Left forelimb (tissue), 1 donor: ENCODE measurements at places on chromosomes 12 and 14.
A peak's percentile ranks its signal among the peaks of the same experiment; 100 is the strongest.

DNA sequence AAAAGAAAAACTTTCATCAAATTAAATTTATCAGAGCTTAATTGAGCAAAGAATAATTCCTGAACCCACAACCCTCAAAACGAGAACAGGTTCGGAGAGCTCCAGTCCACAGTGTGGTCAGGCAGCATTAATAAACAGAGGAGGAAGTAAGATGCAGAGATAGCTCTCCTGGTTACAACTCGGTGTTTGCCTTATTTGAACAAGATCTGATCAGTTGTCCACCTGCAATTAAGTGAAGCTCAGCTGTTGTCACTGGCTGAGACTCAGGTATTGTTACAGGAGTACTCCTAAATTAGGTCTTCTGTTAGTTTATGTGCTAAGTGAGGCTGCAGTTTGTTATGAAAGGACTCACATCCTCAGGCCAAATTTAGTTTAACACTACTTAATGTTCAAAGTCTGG lies 451.4 kb upstream of the PDE3A start:
- no peak for DNase-seq

DNA sequence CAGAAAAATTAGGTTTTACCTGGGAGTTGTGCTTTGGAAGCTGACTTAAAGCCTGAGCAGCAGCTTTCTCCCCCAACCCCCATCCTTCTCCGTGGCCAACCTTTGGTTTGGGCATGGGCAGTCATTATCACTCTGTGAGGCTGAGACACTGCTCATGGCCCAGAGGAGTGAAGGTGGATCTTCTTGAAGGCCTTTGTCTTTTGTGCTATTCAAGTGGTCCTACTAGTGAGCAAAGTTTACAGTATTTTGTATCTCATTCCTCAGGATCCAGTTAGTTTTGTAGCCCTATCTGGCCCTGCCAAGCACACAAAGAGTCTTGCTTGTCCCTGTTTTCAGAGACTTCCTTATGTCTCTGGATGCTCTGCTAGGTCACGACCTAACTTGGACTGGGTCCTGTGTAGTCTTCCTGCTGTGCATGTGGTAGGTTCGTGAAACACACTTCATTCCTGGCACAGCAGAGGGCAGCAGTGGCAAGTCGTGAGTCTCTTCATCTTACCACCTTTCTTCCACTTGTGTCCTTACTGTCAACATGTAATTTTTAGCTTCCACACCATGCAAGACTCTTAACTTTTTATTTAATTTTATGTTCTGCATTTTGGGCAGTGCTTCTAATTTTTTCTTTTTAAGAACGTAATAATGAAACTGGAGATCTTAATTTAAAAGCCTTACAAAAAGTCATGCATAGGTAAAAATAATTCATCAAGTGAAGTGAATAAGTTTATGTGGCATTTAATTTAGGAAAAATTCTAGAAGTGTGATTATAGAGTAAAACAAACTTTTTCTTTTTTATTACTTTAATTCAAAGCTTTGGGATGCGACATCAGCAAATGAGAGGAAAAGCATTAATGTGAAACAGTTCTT lies 53.7 kb downstream of the APAF1 start:
- no peak for DNase-seq

- DNase-seq = no peak
These were observed 15.2 kb downstream of the FGFR1OP2 start for GRCh38 chr12:26953447-26953846.

DNA sequence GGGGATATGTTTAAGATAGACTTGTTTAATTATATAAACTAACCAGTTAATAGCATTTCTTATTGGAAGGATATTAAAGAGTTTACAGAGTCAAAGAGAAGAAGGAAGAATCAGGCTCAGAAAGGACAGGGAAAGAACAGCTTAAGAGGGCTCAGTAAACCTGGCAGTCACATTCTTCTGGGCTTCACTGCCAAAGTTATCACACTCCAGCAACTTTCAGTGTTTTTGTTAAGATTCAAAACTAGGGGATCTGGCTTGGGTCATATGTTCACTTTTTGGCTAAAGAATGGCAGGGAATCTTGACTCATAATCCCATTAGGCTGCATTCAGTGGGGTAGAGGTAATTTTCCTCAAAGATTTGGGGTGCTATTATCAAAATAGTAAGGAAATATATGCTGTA lies 312.3 kb downstream of the RAD51B start:
- DNase-seq = no peak

DNA sequence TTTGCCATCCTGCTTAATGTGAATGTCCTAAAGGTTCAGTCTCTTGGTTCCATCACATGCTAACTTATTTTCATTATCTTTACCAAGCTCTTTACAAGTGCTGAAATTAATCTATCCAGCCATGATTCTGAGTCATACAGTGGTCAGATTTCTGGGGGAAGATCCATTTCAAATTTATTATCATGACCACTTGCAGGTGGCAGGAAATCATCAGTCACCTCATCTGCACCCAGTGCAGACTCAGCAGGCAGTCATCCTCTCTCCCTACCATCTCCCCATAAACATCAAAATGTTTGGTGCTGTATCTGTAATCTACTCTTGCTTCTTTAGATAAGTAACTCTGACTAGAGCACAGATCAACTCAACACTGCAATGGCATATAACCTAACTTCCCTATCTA lies 23.5 kb downstream of the ATG14 start:
- no peak for DNase-seq

- no peak for DNase-seq
These were observed 87.7 kb downstream of the C12orf75 start for GRCh38 chr12:105418229-105418628.

GRCh38 chr12:128992550-128992949 lies 139.3 kb downstream of the GLT1D1 start:
- DNase-seq = no peak

- DNase-seq = no peak
These were observed 33.0 kb upstream of the FGF23 start for GRCh38 chr12:4412465-4412864.

- DNase-seq = no peak
These were observed 41.7 kb upstream of the LTA4H start for GRCh38 chr12:96077081-96077480.

DNA sequence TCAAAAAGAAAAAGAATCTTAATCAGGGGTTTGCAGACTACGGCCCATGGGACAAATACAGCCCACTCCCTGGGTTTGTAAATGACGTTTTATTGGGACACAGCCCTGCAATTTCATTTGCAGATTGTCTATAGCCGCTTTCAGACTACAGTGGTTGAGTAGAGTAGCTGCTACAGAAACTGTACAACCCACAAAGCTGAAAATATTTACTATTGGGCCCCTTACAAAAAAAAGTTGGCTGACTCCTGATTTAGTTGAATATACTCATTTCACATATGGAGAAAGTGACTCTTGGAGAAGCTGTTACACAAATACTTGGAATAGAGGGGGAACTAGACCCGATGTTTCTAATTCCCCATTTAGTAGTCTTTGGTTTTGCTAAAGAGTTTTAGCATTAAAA lies 162.5 kb upstream of the NOS1 start:
- DNase-seq = peak; percentile 18

DNA sequence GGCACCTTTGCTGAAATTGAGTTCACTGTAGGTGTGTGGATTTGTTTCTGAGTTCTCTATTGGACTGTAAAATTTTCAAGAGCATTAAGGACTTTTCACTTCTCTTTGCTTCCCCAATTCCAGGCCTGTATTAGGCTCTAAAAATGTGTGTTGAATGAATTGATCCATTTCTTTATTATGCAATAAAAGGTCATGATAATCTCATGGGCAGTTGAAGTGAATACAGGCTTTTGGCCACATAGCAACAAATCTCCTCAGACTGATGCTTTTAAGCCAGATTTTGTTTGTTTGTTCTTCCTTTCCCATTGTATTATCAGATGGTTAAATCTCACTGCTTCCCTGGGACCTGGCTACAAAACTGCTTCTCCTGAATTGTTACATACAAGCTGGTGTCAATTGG lies 258.0 kb upstream of the FAR2 start:
- DNase-seq = no peak

GRCh38 chr14:77275041-77275580 lies 4.1 kb upstream of the NGB start:
- DNase-seq = no peak

- no peak for DNase-seq
These were observed 105.5 kb upstream of the CCND2 start for GRCh38 chr12:4168036-4168435.

GRCh38 chr14:61750708-61751474 lies 11.3 kb upstream of the SNAPC1 start:
- DNase-seq = peak; percentile 80

- no peak for DNase-seq
These were observed 148.6 kb upstream of the SLC38A2 start for GRCh38 chr12:46521145-46521544.

- DNase-seq = no peak
These were observed 208.7 kb downstream of the ERC1 start for GRCh38 chr12:1199700-1200099.

- no peak for DNase-seq
These were observed 30.1 kb downstream of the P2RX4 start for GRCh38 chr12:121240062-121240420.

DNA sequence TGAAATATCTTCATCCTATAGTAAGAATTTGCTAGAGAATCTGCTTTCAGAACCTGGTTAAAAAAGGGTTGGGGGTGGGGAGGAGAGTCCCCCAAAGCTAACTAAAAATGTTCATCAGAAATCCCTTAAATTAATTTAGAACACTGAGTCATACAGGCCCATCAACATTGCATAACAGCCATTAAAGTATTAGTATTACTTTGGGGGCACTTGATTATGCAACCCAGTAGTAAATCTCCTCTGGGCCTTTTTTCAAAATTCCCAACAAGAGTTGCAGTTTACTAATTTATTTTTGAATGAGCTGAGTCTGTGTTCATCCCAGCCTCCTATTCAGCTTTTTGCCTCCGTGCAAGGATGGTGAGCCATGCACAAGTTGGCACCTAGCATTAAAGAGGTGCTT lies 8.8 kb upstream of the SLC24A4 start:
- no peak for DNase-seq

DNA sequence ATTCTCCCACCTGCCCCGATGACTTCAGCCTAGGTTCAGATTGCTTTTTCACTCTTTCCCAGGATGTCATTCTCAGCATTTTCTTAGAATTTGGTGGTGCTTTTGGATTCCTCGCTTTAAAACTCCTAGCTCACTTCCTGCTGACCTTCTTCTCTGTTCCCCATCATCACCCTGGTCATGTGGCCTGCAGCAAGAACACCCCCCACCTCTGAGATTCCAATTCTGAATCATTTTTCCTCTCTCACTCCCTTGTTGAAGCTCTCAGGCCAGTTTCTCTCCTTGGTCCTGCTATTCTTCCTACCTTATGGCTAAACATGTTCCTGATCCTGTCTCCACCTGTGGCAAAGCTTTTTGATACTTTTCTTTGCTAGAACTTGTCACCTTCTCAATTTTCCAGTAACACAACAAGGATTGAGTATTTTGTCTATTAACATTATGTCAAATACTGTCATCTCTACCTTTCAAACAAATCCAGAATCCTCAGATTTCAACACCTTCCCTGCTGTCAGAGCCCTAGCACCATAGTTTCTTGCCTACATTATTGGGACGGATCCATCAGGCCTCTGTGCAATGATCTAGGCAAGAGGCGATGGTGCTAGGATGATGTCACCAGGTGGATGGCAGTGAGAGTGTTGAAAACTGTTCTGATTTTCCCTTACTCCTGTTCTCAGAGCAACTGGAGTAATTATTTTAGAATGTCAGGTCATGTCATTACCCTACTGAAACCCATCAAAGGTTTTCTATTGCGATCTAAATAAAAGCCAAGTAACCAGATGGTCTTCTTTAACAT lies 233.7 kb downstream of the MON2 start:
- DNase-seq = no peak

DNA sequence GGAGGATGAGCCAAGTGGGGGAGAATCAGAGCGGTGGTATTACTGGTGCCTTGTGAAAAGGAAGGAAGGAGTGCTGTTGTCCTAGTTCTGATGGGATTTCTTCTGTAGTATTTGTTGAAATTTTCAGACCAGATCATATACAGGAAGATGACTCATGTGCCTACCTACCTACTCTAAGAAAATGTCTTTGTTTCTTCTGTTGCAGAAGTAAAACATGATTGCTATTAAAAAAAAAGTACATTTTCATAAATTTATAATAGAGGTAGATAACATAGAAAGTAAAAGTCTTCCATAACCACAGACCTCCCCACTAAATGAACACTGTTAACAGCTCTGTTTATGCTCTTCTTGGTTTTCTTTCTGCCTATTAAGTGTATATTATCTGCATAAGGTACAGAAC lies 26.9 kb downstream of the SAMD4A start:
- DNase-seq = no peak

DNA sequence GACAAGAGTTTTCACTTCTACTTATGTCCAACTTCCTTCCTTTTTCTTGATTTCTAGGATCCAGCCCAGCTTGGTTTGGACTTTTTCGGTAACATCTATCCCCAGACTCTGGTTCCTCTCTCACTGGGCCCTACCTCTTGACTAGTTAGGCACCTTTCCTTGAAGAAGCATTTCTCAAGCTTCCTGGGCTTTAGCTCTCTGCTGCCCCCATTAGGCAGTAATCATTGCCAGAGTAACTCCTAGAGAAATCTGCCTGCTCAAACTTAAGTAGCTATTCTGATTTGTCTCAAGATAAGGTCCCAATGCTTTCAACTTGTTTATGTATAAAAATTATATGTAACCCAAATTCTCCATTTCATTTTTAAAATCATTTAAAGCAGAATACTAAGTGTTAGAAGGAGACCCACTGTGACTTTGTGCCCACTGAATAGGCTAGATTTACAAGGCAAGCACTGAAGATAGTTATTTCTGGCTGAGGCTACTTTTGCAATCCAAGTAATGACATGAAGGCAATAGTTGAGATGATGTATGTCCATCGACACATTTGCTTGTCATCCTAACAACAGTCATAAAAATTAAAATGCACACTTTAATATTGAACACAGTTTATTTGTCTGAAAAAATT lies 275.0 kb upstream of the G2E3 start:
- no peak for DNase-seq

- DNase-seq = peak; percentile 31
These were observed 51.8 kb downstream of the FAM222A start for GRCh38 chr12:109765446-109765810.

GRCh38 chr12:108320507-108321293 lies 18.4 kb downstream of the CMKLR1 start:
- no peak for DNase-seq

GRCh38 chr12:94621662-94622359 lies 28.5 kb downstream of the TMCC3 start:
- DNase-seq = no peak

DNA sequence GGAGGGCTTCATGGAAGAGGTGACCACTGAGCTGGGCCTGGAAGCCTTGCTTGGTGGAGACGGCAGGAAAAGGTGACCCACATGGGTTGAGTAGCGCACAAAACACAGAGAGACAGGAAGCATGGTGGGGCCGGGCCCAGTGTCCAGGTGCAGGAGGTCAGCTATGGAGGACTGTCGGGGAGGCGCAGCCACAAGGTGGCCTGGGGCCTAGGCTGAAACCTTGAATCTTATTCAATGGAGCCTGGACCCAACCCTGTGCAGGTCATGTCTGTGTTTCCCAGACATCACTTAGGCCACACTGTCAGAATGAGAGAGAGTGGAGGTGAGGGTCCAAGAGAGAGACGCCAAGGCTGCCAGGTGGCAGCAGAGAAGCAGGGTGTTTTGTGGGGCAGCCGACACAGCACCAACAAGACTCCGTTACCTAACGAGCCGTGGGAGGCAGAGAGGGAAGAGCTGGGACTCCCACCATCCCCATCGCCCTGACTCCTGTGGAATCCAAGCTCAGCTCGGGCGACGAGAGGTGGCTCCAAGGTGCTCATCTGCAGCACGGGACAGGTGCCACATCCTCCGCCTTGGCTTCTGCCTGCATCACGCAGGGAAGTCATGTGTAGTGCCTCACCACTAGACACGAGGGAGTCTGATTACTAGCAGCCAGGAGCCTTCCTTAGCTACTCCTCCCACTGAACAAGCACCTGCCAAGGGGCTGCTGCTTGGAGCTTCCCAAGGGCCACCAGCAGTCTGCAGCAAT lies 38.7 kb downstream of the DEGS2 start:
- DNase-seq = no peak

- no peak for DNase-seq
These were observed 5.1 kb downstream of the ANKRD52 start for GRCh38 chr12:56253091-56253490.
